ENCODE measurements at places on chromosomes 11 and 22. TPM values are rescaled to one million over a fixed set of nuclear protein-coding genes. Genes with fewer than 3 reads are reported as not detected.

DNA sequence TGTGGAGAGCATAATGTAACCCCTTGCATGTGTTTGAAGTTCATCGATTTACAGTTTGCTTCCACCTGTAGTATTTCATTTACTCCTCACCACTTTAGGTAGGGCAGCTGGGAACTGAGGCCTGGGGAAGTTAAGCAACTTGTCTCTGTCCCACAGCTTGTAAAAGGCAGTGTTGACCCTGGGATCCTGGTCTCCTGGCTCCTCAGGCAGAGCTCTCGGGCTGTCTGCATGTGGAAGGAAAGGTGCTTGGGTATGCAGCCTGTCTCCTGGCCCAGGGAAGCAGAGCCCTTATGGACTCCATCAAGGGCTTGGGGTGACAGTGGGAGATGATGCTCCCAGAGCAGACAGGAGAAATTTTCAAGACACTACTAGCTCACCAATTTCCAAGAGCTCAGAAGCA is 49.9 kb downstream of the TRIM29 start:
- DNase-seq = no peak

DNA sequence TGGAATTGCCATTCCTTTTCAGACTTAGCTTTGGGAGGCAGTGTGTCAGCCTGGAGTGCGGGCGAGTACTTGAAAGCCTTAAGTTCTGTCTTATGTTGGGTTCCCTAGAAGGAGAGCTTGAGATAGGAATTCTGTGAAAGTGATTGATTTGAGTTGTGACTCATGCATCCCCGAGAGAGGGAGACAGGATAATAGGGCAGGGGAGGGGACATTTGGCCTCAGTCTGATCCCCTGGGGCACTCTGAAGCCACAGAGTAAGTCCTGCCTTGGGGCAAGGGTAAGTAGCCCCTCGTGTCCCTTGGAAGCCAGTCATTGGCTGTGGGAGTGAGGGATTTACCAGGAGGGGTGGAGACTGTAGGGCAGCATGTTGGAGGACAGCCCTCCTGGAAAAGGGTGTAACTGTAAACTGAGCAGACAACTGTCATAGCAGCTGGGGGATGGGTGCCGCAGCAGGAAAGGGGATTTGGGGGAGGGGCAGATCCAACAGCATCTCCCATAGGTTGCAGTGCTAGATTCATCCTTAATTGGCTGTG is 44.0 kb downstream of the KIAA1671 start:
- DNase-seq = peak; percentile 35

GRCh38 chr11:114571712-114572111 is 12.0 kb upstream of the NXPE1 start:
- no peak for DNase-seq

GRCh38 chr22:27580311-27580897 is 221.2 kb downstream of the MN1 start:
- no peak for DNase-seq

DNA sequence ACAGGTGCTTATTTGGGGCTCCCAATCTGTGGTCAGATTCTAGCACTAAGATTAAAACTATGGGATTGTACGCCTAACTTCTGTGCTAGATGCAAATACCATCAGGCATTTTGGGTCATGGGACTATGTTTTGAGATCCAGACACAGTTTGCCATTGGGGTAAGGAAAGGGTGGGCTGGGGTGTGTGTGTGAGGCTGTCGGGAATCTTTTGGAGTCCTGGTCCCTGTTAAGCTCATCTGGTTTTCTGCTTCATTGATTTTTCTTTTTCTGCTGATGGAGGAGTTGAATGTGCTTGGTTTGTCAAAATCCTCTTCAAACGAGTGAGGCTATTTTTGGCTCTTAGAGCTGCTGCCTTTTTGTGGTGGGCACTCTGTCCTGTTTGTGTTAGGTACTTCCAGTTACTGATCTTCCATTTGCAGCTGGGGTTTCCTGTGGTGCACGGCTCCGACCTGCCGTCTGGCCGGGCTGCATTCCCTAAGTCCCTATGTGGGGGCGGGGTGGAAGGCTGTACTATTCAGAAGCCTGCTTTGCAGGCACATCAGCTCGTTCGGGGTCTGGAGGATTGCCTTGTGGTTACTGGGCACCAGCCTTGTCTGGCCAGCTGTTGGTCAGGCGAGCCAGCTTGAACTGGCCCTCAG is 2.9 kb downstream of the BCR start:
- DNase-seq = no peak

- no peak for DNase-seq
These were observed 4.5 kb upstream of the GCAT start for GRCh38 chr22:37803195-37803638.

DNA sequence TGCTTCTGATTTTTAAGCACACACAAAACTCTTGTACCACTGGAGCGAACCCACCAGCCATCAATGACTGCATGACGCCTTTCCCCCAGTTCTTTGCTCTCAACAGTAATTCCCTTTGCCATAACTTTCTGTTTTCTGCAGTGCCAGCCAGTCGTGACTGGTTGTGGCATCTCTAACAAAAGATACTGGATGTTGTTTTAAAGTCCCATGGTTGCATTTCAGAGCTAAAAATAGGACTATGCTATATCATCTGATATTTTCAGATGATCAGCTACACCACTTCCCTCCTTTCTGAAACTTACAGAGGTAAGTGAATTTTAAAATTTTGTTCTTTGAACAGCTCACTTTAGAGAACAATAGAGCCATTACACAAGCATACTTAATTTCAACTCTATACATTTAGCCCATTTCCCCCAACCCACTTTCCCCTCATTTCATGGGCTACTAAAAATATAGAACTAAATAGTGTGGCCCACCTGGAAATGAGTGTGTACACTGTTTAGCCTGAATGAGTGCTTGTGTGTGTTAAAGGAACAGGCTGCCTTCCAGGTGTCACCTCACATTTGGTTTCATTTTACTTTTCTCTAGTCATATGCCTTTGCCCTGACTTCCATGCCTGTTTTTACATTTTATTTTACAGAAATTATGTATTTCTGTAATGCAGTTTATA is 136.9 kb upstream of the ZC3H12C start:
- no peak for DNase-seq

Gene OR5P2
- 0.13 TPM for polyA plus RNA-seq

Gene SEC14L6
- polyA plus RNA-seq = 11.4 TPM

Gene SHISA8
- 0.38 TPM for polyA plus RNA-seq

Gene C11orf86
- not detected for polyA plus RNA-seq

Gene ADAMTS8
- 2.5 TPM for polyA plus RNA-seq

Gene TRIM51
- not detected for polyA plus RNA-seq

Gene CBLIF
- polyA plus RNA-seq = 0.20 TPM

Gene C11orf65
- polyA plus RNA-seq = 3.4 TPM
